ENCODE measurements at places on chromosomes 1 and 21. TPM values are rescaled to one million over a fixed set of nuclear protein-coding genes. Genes with fewer than 3 reads are reported as not detected.

- H3K4me1 ChIP-seq, result peaks cover 10% of the 10 kb centered on the region
- DNase-seq, result no peak
Observed at GRCh38 chr1:157110686-157111085, 11.1 kb upstream of the ETV3L start.

DNA sequence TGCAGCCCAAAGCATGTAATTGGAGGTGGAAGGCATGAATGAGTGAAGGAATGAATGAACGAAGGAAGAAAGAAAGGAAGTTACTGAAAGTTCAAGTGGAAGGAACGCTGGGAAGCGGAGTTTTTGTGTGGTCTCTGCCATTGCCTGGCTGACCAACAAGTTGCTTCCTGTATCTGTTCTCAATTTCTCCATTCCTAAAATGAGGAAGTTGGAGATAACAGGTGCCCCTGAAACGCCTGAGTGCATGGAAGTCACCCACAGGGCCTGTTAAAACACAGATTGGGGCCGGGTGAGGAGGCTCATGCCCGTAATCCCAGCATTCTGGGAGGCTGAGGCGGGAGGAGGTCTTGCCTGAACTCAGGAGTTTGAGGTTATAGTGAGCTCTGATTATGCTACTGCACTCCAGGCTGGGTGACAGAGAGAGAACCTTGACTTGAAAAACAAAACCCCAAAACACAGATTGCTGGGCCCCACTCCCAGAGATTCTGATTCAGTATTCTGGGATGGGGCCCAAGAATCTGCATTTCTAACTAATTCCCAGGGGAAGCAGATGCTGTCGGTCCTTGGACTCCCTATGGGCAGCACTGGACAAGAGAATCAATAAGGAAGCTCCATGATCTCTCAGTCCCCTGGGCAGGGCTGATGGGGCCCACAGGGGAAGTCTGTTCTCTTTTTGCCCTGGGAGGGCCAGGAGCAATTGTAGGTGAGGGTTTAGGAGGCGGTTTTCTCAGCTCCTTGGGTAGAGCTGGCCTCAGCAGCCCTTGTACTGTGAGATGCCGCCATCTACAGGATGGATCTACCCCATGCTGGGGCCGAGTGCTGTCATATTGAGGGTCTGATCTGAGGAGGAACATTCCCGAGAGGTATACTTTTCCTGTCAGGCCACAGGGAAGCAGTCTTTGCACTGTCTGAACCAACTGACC lies 3.3 kb upstream of the CNR2 start:
- H3K36me3 ChIP-seq, result no peaks in the 10 kb centered on the region
- H3K27me3 ChIP-seq, result peaks cover 5% of the 10 kb centered on the region
- no peak overlapping the region for H3K4me3 ChIP-seq
- peak; percentile 58 for DNase-seq
- peaks cover 2% of the 10 kb centered on the region for H3K4me1 ChIP-seq

The INKA2 gene
- 2.2 TPM for total RNA-seq

GRCh38 chr1:198121056-198121826 lies 35.6 kb upstream of the NEK7 start:
- peaks cover 9% of the 10 kb centered on the region for H3K4me1 ChIP-seq
- H3K27me3 ChIP-seq, result no peaks in the 10 kb centered on the region
- DNase-seq, result peak; percentile 92

The PGLYRP4 gene
- total RNA-seq, result not detected

DNA sequence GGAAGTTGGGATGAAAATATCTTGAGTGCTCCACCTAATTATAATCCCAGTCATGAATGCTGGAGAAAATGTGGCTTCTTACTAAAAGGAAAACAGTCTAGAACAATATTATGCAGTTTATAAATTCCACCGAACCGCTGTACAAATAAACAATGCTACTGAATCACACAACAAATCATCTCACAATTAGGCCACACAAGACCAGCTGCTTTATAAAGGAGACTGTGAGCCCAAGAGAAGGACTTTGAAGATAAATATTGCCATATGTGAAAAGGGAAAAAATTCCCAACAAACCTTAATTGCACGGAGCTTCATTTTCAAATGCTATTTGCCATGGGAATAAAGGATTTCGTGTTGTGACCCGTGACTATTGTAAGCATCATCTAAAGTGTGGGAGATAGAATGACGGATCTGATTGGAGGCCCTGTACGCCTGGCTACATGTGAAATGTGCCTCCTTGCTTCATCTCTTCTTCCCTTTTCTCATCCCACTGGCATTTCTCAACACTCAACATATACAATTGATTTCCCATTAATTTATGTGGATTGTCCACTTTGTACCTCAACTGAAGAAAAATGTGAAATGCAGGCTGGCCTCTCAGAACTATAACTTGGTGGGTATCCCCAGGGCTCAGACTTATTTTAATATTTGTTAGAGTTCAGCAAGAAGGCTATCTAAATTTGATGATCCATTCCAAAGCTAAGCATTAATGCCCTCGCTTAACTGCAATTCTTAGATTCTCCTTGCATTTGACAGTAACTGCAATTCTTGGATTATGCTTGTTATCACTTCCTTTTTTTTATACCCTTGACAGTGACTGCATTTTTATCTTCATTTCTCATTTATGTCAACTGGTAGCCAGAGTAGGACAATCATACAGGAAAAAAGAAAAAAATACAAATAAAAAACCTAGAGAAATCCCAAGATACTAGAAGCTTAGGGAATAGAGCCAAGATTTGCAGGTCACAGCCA lies 122.3 kb downstream of the TGFB2 start:
- peaks cover 10% of the 10 kb centered on the region for H3K4me1 ChIP-seq
- H3K27me3 ChIP-seq, result peaks cover 2% of the 10 kb centered on the region
- no peak overlapping the region for H3K27ac ChIP-seq
- no peaks in the 10 kb centered on the region for H3K36me3 ChIP-seq

DNA sequence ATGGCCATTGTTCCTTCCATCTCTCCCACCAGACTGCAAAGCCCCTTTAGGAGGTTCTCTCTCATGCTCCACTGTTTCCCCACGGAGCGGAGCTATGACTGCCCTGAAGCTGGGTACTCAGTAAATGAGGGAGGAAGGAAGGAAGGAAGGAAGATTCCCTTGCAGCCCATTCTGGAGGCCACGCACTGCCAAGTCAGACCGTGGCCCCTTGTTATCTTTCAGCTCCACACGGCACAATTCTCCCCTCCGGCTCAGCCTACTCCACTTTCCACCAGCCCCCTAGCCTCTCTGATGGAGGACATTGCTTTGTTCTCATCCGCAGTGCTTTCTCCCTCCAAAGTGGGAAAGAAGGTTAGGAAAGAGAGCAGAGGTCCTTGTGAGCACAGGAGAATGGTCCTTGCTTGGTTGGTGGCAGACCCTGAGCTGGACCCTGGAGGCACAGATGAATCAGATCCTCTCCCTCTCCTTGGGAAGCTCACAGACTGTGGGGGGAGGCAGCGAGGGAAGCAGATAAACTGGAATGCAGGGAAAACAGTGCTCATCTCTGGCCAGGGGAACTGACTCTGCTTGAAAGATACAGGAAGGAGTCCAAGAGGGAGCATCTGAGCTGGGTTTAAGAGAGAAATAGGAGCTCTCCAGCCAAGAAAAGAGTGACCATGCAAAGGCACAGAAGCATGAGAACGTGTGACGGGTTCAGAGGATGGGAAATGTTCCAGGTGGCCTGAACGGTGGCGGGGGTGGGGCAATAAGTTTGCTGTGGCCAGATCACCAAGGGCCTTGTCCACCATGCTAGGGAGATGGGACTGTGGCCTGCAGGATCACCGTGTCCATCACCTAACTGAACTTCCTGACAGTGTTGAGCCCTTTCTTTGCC lies 52.6 kb downstream of the GLIS1 start:
- H3K4me3 ChIP-seq, result no peak overlapping the region
- no peaks in the 10 kb centered on the region for H3K36me3 ChIP-seq
- peak overlapping the region; percentile 18 for H3K27ac ChIP-seq
- peaks cover 24% of the 10 kb centered on the region for H3K4me1 ChIP-seq
- peak; percentile 62 for DNase-seq
- no peaks in the 10 kb centered on the region for H3K27me3 ChIP-seq

GRCh38 chr1:31596737-31597097 lies 20.4 kb downstream of the TINAGL1 start:
- no peak overlapping the region for H3K4me3 ChIP-seq
- no peaks in the 10 kb centered on the region for H3K4me1 ChIP-seq
- H3K27me3 ChIP-seq, result peaks cover 13% of the 10 kb centered on the region

DNA sequence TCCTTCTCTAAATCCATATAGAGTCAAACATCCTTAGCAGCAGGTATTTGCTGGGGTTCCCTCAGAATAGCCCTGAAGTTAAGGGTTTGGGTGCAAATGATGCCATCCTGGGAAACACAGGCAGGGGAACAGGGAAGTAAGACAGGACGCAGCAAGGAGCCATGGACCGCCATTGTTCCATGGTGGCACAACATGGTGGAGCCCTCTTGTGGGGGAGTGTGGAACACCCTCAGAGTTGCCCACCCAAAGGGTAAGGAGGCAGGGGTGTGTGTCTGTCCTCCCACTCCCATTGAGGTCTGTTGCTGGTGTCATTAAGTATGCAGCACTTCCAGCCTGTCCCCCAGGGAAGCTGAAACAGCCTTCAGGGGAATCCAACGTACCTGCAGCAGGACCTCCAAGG lies 20.4 kb upstream of the RCAN1 start:
- DNase-seq, result no peak
- no peaks in the 10 kb centered on the region for H3K4me1 ChIP-seq
- no peaks in the 10 kb centered on the region for H3K36me3 ChIP-seq
- no peak overlapping the region for H3K27ac ChIP-seq
- H3K4me3 ChIP-seq, result no peak overlapping the region

DNA sequence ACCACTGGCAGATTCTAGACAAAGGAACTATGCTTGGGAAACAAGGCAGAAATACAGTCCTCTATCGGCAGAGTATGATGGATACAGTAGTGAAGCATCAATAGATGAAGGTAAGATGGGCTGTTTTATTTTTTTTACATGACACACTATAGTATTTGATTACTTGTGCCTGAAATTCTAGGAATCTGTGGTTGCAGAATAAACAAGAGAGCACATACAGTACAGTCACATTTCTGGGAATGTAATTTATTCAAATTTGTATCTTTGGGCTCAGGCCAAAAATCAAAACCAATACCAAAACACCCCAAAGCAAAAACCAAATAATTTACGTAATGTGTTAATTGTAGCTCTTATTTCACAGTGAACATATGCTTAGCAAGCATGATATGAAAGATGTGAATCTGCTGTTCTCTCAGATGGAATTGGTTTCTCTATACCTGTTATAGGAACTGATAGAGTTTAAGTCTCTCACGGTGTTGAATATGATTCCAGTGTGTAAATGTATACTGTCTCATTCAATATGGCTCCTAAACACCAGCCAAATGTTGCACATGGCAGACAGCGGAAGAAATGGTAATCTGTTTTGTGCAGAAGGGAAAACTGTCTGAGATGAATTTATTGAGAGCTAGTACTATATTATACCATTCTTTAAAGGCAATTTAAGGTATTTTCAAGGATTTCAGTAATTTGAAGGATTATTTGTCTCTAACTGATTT lies 83.3 kb downstream of the SYT14 start:
- H3K4me1 ChIP-seq, result no peaks in the 10 kb centered on the region
- no peak for DNase-seq
- H3K27me3 ChIP-seq, result no peaks in the 10 kb centered on the region
- H3K36me3 ChIP-seq, result no peaks in the 10 kb centered on the region

- H3K4me3 ChIP-seq, result no peak overlapping the region
- peaks cover 8% of the 10 kb centered on the region for H3K36me3 ChIP-seq
- no peak overlapping the region for H3K27ac ChIP-seq
Observed at GRCh38 chr1:155052439-155053395, 1.6 kb downstream of the ADAM15 start.

GRCh38 chr1:115373305-115373704 lies 35.3 kb upstream of the NGF start:
- H3K27ac ChIP-seq, result no peak overlapping the region
- no peaks in the 10 kb centered on the region for H3K36me3 ChIP-seq
- peaks cover 5% of the 10 kb centered on the region for H3K4me1 ChIP-seq
- H3K27me3 ChIP-seq, result no peaks in the 10 kb centered on the region
- peak; percentile 95 for DNase-seq

- H3K27ac ChIP-seq, result no peak overlapping the region
- no peaks in the 10 kb centered on the region for H3K27me3 ChIP-seq
- H3K4me3 ChIP-seq, result no peak overlapping the region
- H3K4me1 ChIP-seq, result no peaks in the 10 kb centered on the region
Observed at GRCh38 chr1:61227857-61228550, 145.6 kb downstream of the NFIA start.

DNA sequence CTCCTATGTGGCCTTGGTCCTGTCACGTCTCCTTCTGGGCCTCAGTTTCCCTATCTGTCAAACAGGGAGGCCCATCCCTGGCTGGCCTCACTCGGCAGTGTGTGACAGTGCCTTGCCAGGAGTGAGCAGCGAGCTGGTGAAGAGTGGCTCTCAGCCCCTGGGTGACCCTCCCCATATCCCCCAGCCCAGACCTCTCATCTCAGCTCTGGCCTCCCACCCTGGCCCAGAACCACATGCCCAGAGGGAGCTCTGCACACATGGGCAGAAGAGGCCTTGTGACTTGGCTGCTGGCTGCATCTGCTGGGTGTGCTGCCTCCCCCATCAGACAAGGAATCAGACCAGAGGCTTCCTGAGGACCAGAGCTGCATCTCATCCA lies 19.5 kb upstream of the PADI1 start:
- no peak for DNase-seq
- no peaks in the 10 kb centered on the region for H3K27me3 ChIP-seq
- H3K36me3 ChIP-seq, result no peaks in the 10 kb centered on the region
- H3K4me1 ChIP-seq, result peaks cover 6% of the 10 kb centered on the region

The C2CD4D gene
- total RNA-seq, result not detected

The ARHGEF2 gene
- total RNA-seq, result 81.4 TPM

- peak overlapping the region; percentile 72 for H3K27ac ChIP-seq
- peak; percentile 61 for DNase-seq
- no peaks in the 10 kb centered on the region for H3K27me3 ChIP-seq
- H3K36me3 ChIP-seq, result peaks cover 16% of the 10 kb centered on the region
- no peaks in the 10 kb centered on the region for H3K4me1 ChIP-seq
Observed at GRCh38 chr1:179876300-179876715, 1.3 kb downstream of the TOR1AIP2 start.

- no peaks in the 10 kb centered on the region for H3K27me3 ChIP-seq
- H3K36me3 ChIP-seq, result peaks cover 1% of the 10 kb centered on the region
- no peak for DNase-seq
- no peak overlapping the region for H3K4me3 ChIP-seq
- H3K27ac ChIP-seq, result no peak overlapping the region
Observed at GRCh38 chr21:41245509-41246135, 71.0 kb upstream of the FAM3B start.

DNA sequence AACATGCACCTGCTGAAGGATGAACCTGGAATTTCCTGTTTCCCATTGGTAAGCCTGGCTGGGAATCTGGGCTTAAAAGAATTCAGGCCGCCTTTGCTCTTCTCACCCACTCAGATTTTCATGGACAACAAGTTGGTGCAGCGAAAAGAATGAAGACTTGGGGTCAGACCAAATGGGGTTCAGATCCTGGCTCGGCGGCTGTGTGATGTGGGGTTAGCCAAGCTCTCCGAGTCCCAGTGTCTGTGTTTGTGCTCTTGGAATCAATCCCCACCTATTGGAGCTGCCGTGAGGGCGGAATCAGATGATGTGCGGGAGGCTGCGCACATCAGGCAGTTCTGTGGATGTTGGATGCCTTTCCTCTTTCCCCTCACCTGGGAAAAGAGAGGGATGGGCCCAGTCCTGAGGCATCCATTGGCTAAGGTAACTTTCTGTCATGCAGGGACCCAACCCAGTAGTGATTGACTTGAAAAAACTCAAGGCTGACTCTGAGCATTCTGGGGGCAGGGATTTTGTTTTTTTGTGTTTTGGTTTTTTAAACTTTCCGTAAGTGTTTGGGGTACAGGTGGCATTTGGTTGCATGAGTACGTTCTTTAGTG lies 228.3 kb downstream of the KAZN start:
- H3K4me3 ChIP-seq, result no peak overlapping the region
- no peak for DNase-seq
- H3K4me1 ChIP-seq, result peaks cover 12% of the 10 kb centered on the region
- 0 out of 2 replicates have a peak, but pooled peaks cover 2% of the 10 kb centered on the region for H3K27me3 ChIP-seq
- H3K36me3 ChIP-seq, result no peaks in the 10 kb centered on the region
- peak overlapping the region; percentile 52 for H3K27ac ChIP-seq
